ENCODE measurements at places on chromosomes 3 and 15.

- no peak for DNase-seq
Observed at GRCh38 chr3:175404621-175405020, 545.5 kb downstream of the NAALADL2 start.

DNA sequence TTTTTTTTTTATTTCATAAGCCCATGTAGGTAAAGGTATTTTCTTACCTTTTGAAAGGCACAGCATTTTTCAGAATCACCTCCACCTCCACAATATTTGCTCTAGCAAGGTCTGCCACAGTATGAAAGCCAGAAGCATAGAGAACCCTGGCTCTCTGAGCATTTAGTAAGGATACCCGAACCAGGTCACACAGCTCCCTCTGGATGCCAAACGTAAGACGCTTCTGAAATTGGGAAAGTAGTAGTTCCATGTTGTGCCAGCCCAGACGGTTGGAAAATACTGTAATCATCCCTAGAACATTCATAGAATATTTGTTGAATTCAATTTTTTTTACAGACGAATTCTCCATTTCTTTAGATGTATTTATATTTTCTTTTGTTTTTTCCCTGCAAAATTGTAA is 52.4 kb downstream of the POLQ start:
- no peak for DNase-seq

DNA sequence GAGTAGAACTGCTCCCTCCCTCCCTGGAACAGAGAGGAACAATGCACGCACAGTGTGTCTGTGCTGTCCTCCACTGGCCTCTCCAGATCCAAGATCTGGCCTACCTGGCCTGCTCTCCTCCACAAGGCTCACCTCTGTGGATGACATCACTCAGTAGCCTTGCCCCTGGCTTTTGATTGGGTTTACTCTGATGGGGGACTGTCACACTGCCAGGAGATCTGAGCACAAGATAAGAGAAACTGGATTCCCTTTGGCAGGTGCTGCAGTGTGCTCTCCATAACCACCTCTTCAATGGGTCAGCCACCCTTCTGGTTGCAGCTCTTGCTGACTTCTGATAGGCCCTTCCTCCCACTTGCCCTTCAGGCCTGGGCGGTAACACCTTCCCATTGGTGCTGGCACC is 22.6 kb upstream of the ANO10 start:
- DNase-seq = no peak

GRCh38 chr3:51099794-51100535 is 285.1 kb upstream of the MANF start:
- peak; percentile 50 for DNase-seq

DNA sequence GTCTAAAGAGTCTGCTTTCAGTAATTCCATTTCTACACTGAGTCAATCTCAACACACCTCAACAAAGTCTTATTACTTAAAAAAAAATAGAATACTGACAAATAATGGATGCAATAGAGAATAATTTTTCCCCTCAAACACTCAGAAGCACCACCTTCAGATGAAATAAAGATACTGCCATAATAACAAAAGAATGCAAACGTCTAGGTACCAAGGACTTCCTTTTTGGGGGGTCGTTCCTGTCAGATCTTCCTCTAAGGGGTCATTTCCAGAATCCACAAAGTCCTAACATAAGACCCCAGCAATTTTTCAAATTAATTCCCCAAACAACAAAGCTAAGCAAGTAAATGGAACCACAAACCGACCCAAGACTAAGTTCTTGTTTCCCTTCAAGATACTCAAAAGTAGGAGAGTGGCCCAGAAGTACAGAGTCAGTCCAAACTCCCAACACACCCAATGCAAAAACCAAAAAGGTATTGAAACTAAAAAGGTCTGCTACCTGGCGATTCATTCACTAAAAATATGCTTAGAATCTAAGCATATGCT is 1.3 kb downstream of the RYK start:
- no peak for DNase-seq

- DNase-seq = no peak
Observed at GRCh38 chr3:94076055-94076454, 13.2 kb downstream of the NSUN3 start.

- no peak for DNase-seq
Observed at GRCh38 chr3:32217339-32217738, 21.1 kb upstream of the CMTM8 start.

- DNase-seq = no peak
Observed at GRCh38 chr3:54426381-54426780, 304.0 kb downstream of the CACNA2D3 start.

- DNase-seq = peak; percentile 8
Observed at GRCh38 chr3:72186400-72186855, 401.5 kb upstream of the PROK2 start.

GRCh38 chr3:40215015-40215414 is 94.5 kb upstream of the EIF1B start:
- DNase-seq = peak; percentile 8
